ENCODE measurements at places on chromosomes 2 and 18.

DNA sequence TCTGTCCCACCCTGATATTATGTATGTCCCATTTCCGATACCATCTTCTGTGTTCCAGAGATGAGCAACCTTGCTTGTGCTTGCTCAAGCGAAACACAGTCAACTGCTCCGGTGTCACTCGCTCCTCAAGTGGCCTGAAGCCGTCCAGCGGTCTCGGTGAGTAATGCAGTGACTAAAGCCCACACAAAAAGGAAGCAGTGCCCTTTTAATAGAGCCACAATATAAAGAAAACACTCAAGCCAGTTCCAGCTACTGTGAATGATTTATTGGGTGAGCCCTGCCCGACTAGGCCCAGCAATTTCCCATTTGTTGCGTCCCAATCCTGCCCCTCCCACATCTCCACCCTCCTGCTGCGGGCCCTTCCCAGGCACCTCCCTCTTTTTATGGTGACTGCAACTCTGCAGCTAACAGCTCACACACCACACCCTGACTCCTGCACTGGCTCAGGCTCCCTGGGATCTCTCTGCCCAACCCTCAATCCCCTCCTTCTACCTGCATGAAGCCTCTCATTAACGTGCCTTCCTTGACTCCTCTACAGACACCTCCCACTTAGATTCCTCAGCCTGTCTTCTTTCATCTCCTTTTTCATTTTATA lies 44.2 kb upstream of the DSC1 start:
- no peak for DNase-seq

DNA sequence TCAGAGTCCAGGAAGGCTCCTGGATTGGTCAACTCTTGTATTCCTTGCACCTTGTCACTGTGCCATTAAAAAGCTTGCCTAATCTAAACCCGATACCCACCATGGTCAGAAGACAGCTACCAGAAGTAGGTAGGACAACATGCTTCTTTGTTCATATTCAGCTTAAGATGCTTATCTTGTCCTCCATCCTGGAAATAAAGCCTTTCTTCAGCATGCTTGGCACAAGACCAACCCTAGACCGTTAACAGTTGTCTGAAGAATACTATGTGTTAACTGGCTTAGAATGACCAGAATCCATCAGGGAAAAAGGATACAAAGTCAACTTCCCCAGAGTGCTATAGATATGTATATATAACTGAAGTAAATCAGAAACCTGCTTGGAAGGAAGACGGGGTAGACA lies 193.9 kb downstream of the ZRANB3 start:
- DNase-seq = no peak

GRCh38 chr2:133790711-133791110 lies 222.4 kb upstream of the NCKAP5 start:
- no peak for DNase-seq

DNA sequence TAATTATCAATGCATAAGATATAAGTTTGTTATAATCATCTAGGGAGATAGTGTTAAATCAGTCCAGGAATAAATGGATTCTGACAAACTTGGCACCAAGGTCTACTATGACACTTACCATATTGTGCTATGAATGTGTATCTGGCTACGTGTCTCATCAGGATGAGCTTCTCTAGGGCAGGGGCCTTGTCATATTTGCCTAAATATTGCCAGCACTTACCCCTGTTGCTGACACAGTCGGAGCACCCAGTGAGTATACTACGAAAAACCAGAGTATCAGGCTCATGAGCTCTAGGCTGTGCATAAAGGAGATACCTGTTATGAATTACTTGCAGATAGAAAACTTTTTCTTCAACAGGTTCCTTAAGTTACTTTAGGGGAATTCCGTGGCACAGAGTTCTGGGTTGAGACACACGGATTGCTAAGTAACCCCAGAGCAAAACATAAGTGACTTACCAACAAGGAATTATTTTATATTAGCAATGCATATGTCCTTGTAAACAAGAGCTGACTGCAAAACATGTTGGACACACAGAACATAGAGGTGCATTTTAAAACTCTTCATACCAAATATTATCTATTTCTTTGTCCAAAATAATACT lies 7.7 kb upstream of the TTC39C start:
- DNase-seq = no peak

DNA sequence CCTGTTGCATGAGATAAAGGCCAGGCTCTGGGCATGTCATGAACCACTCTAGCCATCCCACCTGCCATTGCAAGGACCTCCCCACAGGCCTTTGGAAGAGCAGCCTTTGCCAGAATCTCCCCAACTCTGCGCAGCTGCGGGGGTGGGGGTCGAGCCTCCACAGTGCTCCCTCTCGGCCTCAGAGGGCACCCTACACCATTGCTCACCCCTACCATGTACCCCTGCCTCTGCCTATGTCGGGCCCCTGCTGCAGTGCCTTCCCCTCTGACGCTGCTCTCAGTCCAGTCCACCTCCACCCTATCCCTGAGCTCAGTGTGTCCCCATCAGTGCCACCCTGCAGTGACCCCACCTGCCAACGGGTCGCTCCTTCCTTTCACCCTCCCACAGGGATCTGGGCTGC lies 679.7 kb upstream of the RAB6C start:
- no peak for DNase-seq

- DNase-seq = no peak
Observed at GRCh38 chr2:127205218-127206125, 14.6 kb downstream of the CYP27C1 start.

GRCh38 chr18:76363436-76364120 lies 131.5 kb downstream of the ZNF516 start:
- DNase-seq = no peak

DNA sequence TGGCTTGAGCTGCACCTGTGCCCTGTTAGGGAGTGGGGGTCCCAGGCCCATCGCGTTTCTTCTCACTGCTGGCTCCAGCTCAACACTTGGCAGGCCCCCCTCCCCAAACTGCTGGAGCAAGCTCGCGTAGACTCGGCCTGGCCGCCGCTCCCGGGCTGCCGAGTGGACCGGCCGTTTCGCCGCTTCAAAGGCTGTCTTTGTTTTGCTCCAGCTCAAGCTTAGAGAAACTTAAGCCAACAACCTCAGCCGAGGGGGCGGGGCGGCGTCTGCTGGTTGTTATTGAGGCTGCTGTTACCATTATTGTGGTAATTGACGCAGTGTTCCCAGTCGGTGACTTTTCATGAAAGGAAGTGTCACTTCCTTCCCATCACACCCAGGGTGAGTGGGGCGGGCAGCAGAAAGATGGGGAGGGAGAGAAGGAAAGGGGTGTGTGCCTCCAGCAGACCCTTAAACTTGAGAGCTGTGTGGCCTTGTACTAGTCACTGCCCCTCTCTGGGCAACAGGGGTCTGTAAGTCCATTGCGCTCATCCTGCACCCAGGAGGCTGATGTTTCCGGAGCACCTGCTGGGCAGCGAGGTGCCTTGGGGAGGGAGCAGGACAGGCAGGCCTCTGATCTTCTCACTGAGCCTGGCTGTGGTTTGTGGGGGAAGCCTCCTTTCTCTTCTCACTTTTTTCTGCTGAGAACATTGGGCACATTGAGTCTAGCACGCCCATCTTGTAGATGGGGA lies 2.1 kb downstream of the ARID5A start:
- peak; percentile 73 for DNase-seq

- DNase-seq = no peak
Observed at GRCh38 chr2:218360453-218360852, 3.8 kb downstream of the CATIP start.

GRCh38 chr18:3814816-3815215 lies 364.8 kb downstream of the TGIF1 start:
- no peak for DNase-seq

DNA sequence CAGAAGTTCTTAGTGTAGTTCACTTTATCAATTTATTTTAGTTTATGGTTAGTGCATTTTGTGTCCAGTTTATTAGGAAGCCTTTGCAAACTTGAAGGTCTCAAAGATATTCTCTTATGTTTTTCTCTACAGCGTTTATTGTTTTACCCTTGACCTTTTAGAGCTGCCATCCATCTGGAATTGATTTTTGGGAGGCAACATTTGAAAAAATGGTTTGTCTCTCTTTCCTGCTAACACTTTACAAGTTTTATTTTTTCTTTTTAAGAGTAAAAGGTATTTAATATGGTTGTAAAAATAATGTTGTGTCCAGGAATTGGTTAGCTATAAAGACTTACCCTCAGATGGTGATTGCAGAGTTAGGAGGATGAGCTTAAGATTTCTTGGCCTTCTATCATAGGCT lies 14.0 kb downstream of the GORASP2 start:
- DNase-seq = no peak

DNA sequence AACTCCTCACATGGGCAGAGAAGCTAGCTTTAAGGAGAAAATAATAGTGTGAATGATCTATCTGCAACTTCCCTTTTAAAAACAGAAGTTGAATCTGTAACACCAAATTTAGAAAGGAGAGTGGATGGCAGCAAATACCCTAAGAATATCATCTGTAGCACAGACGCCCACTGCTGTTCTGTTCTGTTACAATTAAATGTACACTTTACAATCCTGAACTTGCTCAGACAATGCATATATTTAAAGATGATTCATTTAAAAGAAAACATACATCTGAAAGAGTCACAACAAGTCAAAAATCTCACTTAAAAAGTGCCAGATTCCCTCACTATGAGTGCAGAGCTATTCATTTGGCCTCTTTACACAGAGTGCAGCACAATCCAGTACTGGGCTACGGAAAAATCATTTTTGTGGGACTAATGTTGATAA lies 8.0 kb upstream of the SERTAD2 start:
- no peak for DNase-seq

DNA sequence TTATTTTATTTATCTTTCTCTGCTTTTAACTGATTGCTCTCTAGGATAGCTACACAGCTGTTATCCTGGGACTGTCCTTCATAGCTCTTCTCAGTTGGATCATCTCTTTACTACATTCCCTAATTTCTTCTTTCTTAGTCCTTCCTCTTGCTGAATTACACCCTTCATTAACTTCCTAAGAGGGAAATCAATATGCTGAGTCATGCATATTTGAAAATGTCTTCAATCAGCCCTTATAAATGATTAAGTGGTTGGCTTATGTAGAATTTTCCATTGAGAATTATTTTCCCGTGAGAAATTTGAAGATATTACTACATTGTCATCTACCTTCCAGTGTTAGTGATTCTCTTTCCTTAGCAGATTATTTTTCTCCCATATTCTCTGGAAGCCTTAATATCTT lies 214.2 kb downstream of the SOCS6 start:
- no peak for DNase-seq

DNA sequence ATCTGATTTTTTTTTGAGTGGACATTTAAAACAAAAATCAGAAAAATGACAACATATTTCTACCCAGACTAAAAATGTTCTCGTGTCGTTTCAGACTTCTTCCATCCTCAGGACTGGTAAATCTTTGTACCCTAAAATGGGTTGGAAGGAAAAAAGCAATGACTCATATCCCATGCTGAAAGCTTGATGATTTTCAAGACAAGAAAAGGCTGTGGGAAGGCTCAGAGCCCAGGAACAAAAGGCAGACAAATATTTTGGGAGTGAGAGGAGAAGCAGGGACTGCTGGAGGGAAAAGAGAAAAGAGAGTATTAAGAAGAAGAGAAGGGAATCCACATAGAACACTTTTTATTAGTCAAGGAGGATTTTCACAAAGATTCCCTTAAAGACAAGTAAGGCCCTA lies 77.1 kb upstream of the CTAGE1 start:
- DNase-seq = no peak

GRCh38 chr2:10149635-10150034 lies 27.1 kb downstream of the RRM2 start:
- DNase-seq = no peak

DNA sequence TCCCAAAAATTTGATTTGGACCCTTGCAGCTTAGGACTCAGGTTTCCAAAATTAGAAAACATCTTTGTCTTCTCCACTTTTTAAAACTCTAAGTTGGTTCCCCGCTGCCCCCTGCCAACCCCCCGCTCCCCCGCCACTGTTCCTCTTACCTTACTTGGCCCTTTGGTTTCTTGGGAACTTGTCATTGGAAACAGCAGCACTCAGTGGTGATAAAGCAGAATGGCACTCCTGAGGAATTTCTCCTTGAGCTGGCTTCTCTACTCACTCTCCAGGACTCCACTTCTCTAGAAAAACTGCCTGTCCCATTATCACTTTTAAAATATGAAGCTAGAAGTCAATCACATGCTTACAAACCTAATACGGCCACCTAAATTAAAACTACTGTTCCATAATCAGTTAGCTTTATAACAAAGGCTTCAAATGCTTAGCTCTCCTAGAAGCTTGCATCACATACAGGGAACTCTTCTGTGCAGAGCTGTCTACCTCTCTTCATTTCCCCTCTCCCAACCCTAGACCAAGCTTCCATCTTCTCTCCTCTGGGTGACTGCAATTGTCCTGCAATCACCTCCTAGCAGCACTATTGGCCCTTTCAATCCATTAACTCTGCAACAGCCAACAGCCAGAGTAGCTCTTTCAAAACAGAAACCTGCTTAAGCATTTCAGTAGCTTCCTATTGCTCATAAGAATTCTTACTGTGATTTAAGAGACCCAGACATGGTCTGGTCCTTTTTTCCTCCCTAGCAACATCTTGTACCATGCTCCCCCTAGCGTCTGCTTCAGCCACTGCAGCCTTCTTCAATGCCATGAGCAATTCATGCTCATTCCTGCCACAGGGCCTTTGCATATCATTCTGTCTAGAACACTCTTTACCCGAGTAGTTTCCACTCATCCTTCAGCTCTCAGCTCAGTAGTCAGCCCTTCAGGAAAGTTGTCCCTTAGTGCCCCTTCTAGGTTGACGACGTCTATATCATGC lies 15.2 kb upstream of the PLEKHM3 start:
- DNase-seq = peak; percentile 4

DNA sequence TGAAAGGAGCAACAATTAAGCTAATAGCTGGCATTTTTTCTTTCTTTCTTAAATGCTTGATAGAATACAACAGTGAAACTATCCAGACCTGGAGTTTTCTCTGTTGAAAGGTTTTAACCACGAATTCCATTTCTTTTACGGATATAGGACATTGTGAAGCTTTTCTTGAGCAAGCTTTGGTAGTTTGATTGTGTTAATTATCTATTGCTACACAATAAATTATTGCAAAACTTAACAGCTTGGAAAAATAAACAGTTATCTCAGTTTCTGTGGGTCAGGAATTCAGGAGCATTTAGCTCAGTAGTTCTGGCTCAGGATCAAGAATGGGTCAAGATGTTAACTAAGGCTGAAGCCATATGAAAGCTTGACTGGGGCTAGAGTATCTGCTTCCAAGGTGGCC lies 11.7 kb downstream of the PHOSPHO2 start:
- no peak for DNase-seq

DNA sequence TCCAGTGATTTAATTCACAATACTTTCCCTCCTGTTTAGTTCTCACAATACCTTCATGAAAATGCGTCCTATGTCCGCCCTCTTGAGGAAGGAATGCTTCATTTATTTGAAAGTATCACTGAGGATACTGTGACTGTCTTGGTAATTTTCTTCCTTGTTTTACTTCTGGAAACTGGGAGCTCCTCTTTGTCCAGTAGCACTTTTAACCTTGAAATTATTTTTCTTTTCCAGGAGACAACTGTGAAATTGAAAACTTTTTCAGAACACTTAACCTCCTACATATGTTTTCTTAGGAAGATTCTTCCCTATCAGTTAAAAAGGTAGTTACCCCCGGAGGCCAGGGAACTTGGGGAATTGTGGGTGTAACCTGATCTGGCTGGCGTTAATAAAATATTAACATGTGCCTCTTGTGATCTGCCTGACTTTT lies 58.9 kb upstream of the STON1 start:
- DNase-seq = no peak

- DNase-seq = no peak
Observed at GRCh38 chr2:108889907-108890306, 99.1 kb downstream of the EDAR start.
